ENCODE measurements at places on chromosomes 12 and 14. TPM values are rescaled to one million over a fixed set of nuclear protein-coding genes. Genes with fewer than 3 reads are reported as not detected.

Gene PDE3A
- 1.0 TPM for polyA plus RNA-seq

Gene HOXC12
- polyA plus RNA-seq: not detected

Gene PZP
- polyA plus RNA-seq: 0.06 TPM

Gene SLC35F4
- polyA plus RNA-seq: not detected

Gene NKX2-1
- not detected for polyA plus RNA-seq

Gene FAR2
- polyA plus RNA-seq: 1.5 TPM

Gene RERG
- 2.3 TPM for polyA plus RNA-seq

Gene CACNA2D4
- 0.84 TPM for polyA plus RNA-seq

Gene NGB
- not detected for polyA plus RNA-seq

Gene PTCSC3
- not detected for polyA plus RNA-seq

Gene LALBA
- not detected for polyA plus RNA-seq

Gene B4GALNT1
- 0.18 TPM for polyA plus RNA-seq

Gene ITGA7
- 24.6 TPM for polyA plus RNA-seq

Gene TAS2R7
- polyA plus RNA-seq: not detected
